Neuronal stem cell (in vitro differentiated cells): ENCODE measurements at places on chromosomes 4 and X.
A peak's percentile ranks its signal among the peaks of the same experiment; 100 is the strongest.

GRCh38 chr4:113952452-113953029 is 26.9 kb downstream of the ARSJ start:
- DNase-seq: peak; percentile 54

GRCh38 chr4:138870737-138871554 is 144.6 kb upstream of the NOCT start:
- DNase-seq: peak; percentile 73

DNA sequence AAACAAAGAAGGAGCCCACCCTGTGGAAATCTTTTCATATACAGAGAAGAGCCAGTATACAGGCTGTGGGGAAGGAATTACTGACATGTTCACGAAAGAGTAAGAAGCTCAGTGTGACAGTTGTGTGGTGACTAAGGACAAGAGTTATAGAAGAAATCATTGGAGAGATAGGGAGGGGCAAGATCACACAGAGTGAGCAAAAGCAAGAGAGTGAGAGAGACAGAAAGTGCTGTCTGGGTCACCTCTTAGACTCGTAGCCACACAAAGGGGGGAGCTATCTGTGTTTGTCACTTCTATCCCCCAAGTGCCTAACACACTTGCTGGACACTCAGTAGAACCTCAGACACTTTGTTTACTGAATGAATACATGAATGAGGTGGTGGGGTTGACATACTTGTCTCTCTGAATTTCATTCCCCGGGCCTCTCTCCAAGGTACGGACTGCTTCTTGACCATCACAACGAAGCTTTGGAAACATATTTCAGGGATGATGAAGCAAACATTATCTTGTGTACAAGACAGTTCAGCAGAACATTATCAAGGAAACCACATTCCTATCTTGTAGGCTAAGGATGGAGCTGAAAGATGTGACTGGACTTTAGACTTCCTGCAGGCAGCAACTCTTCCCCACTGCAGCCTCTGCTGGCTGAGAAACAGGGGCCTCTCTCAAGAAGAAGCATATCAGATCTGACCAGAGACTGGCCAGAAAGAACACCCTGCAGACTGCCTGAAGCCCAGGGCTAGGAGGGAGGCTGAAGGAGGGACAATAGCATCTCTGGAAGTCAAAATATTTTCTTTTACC is 168.2 kb downstream of the AMELX start:
- DNase-seq: no peak

DNA sequence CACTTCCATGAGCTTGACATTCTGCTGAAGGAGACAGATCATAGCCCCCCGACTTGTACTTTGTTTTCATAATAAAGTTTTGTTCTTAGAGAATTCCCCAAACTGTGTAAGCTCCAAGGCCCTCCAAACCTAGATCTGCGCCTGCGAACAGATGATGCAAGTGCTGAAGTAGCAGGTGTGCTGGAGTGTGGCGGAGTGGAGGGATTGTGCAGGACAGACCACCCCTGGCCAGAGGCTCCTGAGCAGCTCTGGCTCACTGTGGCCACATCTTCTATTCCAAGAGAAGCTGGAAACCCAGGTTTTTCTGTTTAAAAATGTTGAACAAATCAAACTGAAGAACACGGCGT is 46.4 kb downstream of the TBC1D14 start:
- no peak for DNase-seq

GRCh38 chrX:99572711-99573110 is 837.4 kb downstream of the PCDH19 start:
- no peak for DNase-seq

DNA sequence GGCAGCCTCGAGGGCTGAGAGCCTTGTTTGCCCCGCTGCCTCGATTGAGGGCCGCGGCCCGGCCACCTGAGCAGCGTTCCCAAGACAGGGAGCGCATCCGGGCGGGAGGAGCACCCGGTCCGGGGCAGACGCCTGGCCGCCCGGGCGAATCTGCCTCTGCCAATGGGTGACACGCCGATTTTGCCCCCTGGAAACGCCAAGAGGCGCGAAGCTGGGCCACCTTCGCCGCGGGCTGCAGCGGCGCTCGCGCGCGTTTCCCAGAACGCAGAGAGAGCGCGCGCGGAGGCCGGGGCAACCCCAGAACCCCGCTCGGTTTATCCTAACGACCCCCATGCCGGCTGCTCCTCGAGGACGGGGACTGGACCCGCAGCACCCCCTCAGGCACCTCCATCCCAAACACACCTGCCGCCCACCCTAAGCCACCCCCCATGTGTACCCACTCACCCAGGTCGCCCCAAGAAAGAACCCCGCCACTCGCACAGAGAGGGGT is 575 bp downstream of the MAP7D2 start:
- DNase-seq: no peak

DNA sequence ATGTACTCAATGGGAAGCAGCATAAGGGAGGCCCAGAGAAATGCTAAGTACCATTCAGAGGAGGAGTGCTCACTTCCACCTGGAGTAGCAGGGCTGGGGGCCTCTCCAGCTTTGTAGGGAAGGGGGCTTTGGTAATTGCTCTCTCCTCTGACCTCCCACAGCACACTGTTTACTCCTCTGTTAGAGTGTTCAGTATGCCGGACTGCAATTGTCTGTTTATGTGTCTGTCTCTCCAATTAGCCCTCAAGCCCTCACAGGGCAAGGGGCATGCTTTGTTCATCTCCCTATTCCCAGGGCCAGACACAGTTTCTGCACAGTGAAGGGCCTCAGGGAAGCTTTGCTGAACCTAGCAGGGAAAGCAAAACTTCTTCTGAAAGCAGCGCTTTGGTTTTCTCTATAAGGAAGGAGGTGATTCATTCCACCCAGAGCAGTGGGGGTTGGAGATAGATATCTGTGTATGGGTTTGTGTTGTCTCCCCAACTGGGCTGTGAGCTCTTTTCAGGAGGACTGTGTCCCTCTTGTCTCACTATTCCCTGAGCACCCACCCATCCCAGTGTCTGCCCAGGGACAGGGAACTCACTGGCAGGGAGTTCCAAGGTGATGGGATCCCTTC is 50.0 kb upstream of the VMA21 start:
- peak; percentile 23 for DNase-seq

DNA sequence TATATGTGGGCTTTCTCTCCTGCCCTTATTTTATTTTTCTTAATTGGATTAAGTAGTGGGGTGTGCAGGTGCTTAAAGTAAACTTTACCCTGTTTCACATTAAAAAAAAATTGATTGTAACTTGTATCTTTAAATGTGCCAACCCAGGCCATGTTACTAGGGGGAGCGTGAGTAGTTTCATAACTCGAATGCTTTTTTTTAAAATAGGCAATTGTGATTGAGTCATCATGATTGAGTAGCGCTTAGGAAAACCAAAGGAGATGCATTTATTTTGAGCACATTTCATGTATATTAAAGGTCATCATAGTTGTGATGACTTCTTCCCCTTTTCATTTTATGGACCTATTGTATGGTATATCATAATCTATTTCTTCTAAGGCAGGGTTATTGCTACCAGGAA is 32.2 kb downstream of the GPAT3 start:
- DNase-seq: no peak

- no peak for DNase-seq
These were observed 78.4 kb downstream of the JAKMIP1 start for GRCh38 chr4:6121941-6122340.

GRCh38 chrX:68440940-68441339 is 7.6 kb upstream of the OPHN1 start:
- DNase-seq: no peak

GRCh38 chrX:14916017-14916674 is 42.9 kb downstream of the MOSPD2 start:
- no peak for DNase-seq

- DNase-seq: no peak
These were observed 56.0 kb upstream of the BCLAF3 start for GRCh38 chrX:20046864-20047263.

GRCh38 chrX:151082077-151082948 is 94.1 kb upstream of the GPR50 start:
- peak; percentile 55 for DNase-seq

GRCh38 chrX:16061296-16061695 is 62.1 kb upstream of the GRPR start:
- no peak for DNase-seq

GRCh38 chr4:72073816-72074215 is 42.0 kb downstream of the NPFFR2 start:
- no peak for DNase-seq

DNA sequence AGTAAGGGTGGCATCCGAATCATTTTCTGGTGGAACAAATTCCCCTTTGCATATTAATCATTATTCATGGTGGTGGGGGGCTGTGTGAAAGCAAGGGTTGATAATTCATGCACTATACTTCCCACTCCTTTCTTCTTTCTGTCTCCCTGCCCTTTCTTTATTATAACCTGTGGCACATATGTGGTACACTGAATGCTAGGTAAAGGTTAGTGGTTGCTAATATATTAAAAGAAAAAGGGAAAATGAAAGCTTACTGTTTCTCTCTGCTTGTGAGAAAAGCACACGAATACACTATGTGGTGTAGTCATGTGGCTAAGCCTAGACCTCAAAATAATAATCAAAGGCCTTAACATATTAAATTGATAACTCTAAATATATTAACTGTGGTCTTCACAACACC is 178.4 kb upstream of the RPS6KA3 start:
- no peak for DNase-seq
